ENCODE measurements at places on chromosomes 13 and 19.

GRCh38 chr13:113364901-113365582 lies 1.1 kb upstream of the GRTP1 start:
- DNase-seq: no peak

DNA sequence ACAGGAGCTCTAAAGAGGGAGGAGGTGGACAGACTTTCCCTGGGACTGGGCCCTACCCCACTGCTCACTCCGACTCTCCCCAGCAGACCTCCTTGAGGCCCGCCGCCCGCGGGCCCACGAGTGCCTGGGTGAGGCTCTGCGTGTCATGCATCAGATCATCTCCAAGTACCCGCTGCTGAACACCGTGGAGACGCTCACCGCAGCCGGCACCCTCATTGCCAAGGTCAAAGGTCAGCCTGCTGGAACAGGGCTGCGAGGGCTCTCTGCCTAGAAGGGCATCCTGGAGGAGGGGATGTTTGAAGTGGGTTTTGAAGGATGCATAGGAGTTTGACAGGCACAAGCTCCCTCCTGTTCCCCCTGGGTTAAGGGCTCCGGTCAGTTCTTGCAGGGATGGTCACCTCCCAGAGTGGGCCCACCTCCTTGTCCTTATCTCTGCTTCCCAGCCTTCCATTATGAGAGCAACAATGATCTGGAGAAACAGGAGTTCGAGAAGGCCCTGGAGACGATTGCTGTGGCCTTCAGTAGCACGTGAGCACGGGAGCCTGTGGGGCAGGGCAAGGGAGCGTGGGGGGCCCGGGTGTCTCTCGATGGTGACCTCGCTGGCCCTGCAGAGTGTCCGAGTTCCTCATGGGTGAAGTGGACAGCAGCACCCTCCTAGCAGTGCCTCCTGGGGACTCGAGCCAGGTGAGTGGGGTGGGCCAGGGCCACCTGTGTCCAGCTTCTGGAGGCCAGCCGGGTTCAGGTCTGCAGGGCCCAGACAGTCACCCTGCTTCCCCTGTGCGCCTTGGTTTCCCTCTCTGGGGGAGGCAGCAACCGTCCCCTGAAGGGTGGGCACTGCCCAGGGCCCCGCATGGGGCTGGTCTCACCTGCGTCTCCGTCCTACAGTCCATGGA lies 6.3 kb downstream of the ARHGAP45 start:
- DNase-seq: no peak

DNA sequence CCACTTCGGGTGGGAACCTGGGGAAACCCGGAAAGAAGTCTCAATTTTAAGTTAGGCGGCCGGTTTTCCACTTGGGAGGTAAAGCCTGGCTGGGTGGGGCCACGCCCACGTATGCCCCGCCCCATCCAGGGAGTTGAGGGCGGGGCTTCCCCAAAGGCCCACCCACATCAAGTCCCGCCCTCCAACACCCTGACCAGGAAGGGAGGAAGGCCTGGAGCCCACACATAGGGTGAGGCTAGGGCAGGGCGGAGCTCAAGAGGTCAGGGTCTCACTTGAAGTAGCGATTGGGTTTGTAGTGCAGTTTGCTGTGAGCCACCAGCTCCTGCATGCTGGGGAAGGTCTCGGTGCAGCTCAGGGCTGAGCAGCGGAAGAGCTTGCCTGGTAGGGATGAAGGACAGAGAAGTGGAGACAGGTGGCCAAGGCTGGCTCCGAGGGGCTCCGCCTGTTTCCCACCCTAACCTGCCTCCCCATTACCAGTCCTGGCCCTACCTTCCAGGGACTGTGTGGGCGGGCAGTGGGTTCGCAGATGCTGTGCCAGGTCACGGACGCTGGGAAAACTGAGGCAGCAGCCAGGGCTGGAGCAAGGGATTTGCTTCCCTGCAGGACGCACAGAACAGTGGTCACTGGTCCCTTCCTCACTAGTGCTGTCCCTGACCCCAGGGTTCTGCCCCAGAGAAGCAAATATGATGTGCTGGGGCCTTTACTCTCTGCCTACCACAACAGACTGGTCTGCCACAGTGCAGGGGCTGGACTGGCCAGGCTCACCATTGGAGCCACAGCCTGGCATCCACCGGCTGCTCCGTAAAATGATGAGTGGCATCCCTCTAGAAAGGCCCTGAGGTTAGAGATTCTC lies 1.6 kb downstream of the ZNF414 start:
- no peak for DNase-seq

- DNase-seq: no peak
These were observed 19.5 kb downstream of the RASA3 start for GRCh38 chr13:114112826-114113322.

- DNase-seq: no peak
These were observed 19.2 kb upstream of the ZNF331 start for GRCh38 chr19:53518716-53519115.

DNA sequence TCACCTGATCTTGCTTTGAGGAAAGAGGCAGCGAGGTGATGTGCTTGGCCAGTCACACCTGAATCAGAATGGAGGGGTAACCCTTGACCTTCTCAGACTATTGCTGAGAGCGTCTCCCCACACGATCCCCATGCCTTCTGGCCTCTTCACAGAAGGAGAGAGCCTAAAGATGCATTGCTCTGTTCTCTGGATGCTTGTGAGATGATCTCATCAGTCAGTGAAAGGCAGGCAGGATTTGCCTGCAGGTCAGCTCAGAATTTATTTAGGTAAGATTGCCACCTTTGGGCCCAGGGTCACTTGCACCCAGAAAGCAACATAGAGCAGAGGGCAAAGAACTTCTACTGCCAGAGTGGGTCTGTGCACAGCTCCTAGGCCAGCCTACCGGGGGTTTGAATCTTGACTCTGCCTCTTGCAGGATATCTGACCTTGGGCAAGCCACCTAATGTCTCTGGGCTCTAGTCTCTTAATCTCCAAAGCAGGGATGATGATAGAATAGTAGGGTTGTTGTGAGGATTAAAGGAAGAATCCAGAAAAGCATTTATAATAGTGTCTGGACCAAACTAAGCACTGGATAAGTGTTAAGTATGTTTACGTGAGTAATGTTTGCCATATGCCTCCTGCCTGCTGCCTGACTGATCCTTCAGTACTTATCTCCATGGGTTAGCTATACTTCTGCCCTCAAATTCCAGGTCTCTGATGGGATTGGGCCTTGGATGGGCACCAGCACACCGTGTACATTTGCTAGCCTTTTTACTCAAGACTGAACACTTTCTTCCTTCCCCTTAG lies 8.4 kb upstream of the FLT1 start:
- DNase-seq: no peak

DNA sequence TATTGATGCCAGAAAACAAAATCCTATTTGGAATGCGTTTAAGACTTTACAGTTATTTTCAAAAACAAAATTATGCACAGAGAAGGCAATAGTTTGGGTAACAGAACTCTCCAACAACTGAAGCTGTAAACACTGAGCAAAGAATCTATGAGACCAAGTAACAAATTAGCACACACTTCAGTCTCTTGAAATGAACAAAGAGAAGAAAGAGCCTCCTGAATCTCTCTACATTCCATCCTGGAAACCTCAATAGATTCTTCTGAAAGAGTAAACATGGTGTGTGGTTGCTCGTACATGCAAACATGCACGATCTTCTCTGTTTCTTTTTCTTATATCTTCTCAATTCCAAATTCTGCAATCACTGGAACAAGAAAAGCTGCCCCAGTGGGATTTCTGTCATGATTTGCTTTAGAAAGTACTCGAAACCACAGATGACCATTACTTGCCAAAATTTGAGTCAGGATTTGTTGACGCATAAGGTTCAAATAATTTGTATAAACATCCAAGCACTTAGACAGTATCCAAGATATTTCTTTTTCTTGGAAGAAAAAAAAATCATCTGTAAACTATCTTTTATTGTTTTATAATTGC lies 137.9 kb upstream of the DACH1 start:
- DNase-seq: no peak

DNA sequence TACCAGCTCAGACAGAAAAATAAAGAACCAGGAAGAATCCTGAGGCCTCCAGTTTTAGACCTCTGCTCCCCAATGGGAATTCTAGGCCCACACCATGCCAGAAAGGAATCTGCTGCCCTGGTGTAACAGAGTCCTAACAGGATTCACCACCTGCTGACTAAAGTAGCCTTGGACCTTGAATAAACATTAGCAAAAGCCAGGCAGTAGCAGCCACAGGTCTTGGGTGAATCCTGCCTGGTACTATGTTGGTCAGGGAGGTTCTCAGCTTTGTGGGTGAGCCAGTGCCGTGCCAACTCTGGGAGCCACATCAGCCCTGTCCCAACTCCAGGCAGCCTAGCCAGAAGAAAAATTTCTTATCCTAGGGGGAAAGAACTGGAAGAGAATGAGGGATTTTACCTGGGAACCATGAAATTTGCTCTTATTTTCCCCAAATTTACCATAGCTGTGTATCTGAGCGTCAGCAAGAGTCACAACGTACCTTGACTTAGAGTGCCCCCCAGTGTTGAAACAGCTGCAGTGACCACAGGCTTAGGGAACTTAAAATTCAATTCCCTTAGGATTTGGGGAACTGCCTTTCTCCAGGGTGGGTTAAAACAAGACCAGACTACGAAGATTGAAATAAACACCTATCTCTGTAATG lies 1895.6 kb upstream of the PRR20A start:
- DNase-seq: no peak

DNA sequence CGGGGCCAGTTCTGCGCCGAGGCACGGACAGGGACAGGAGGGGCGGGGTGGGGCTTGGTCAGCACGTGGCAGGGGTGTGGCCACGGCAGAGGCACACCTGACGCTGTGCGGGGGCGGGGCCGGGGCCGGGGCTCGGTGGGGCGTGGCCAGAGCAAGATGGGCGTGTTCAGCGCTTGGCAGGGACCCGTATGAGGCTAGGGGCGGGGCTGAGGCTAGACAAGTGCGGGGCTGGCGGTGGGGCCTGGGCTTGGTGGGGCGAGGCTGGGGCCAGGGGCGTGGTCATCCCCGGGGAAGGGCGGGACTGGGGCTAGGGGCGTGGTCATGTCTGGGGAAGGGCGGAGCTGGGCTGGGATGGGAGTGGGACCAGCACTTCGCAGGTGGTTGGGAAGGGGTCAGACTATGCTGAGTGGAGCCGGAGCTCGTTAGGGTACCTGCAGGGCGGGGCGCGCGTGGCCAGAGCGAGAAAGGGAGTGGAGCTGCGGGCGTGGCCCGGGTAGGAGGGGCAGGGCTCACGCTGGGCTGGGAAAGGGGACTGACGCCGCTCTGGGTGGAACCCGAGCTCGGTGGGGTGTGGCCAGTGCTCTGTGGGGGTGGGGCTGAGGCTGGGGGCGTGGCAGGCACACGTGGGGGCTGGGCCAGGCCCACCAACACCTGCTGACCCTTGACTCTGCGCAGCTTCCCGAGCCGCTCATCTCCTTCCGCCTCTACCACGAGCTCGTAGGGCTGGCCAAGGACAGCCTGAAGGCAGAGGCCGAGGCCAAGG lies 12.8 kb downstream of the POLR2E start:
- no peak for DNase-seq

DNA sequence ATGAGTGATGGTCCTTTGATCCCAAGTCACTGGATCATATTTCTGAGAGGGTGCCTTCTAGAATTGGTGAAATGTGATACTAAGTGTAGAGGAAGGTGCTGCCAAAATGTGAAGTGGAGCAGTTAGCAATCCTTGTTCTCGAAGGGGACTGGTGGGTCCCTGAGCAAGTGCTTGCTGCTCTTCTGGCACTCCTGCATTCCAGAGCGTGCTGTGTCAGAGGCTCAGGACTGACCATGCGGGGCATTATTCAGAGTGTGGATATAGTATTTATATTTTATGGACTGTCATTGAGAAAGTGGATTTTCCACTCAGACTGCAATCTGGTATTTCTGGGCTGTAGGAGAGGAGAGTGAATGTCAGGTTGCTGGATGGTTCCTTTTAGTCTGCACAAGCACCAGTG lies 152.6 kb upstream of the KL start:
- no peak for DNase-seq

GRCh38 chr19:44848036-44848811 lies 2.1 kb downstream of the NECTIN2 start:
- no peak for DNase-seq

- DNase-seq: peak; percentile 5
These were observed 10.4 kb downstream of the SBK2 start for GRCh38 chr19:55526216-55527196.

DNA sequence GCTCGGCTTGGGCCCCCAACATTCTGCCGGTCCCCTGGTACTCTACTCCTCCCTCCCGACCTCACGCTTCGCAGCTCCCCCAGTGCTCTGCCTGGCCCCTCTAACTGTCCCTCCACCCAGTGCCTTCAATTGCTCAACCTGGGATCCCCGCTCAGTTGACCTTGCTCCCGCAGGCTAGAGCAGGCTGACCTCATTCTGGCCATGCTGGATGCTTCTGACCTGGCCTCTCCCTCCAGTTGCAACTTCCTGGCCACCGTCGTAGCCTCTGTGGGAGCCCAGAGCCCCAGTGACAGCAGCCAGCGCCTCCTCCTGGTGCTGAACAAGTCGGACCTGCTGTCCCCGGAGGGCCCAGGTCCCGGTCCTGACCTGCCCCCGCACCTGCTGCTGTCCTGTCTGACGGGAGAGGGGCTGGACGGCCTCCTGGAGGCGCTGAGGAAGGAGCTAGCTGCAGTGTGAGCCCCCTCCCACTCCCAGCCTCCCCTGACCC lies 3.6 kb downstream of the GTPBP3 start:
- DNase-seq: no peak

DNA sequence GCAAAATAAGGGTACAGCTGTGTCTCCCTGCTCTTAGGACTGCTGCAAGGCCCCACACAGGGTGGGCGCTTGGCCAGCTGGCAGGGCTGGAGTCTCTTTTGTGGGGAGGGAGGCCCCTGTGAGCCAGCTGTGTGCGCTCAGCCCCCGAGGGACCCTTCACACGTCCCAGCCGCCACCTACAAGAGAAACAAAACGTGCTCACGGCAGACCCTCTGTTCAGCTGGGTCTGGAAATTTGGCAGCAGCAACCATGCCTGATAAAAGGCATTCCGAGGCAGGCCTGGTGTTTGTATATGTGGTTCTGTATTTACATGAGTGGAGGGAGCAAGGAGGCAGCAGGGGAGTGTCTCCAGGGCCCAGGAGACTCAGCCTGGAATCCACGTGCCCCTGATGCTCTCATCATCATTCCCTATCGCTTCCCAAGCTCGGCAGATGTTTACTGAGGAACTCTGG lies 49.7 kb downstream of the CRTC1 start:
- DNase-seq: no peak

DNA sequence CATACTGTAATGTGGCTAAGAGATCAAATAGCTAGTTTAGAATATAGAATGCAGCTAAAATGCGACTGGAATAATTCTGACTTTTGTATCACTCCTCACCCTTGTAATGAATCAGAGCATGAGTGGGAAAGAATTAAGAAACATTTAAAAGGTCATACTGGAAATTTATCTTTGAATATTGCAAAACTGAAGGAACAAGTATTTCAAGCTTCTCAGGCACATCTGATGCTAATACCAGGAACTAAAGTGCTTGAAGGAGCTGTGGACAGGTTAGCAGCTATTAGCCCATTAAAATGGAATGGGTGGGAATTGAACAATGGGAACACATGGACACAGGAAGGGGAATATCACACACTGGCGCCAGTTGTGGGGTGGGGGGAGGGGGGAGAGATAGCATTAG lies 144.2 kb upstream of the ZNF91 start:
- no peak for DNase-seq

GRCh38 chr13:104796581-104796980 lies 1730.4 kb upstream of the SLC10A2 start:
- DNase-seq: no peak

DNA sequence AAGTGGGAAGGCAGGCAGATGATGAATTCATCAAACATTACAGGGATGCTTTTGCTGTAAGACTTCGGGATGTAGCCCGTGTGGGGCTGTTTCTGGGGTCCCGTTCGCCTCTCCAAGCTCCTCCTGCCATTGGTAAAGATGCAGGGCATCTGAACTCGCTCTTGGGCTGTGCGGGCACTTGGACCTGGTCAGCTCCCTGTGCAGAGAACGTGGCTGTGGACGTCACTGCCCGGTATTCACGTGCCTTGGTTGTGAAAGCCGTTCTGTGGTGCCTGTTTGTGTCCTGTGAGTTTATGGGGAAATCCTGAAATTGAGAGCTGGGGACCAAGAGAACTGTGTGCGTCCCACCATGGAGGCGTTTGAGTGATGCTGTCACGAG lies 5.4 kb downstream of the TFDP1 start:
- DNase-seq: no peak
